ENCODE measurements at places on chromosomes 11 and 22.

- no peak for DNase-seq
Measured at GRCh38 chr11:63621071-63621470, 6.8 kb upstream of the PLAAT3 start.

GRCh38 chr11:1310772-1311468 lies 1.5 kb upstream of the TOLLIP start:
- peak; percentile 67 for DNase-seq

GRCh38 chr22:16601437-16602223 lies 9.0 kb upstream of the CCT8L2 start:
- DNase-seq: peak; percentile 50

GRCh38 chr11:12674571-12674935 lies 332 bp downstream of the TEAD1 start:
- DNase-seq: no peak

- no peak for DNase-seq
Measured at GRCh38 chr11:44846852-44847251, 103.8 kb downstream of the TP53I11 start.

GRCh38 chr11:65546217-65546958 lies 11.8 kb downstream of the LTBP3 start:
- DNase-seq: peak; percentile 100

- DNase-seq: peak; percentile 74
Measured at GRCh38 chr11:61828629-61829407, 718 bp downstream of the FADS2 start.

DNA sequence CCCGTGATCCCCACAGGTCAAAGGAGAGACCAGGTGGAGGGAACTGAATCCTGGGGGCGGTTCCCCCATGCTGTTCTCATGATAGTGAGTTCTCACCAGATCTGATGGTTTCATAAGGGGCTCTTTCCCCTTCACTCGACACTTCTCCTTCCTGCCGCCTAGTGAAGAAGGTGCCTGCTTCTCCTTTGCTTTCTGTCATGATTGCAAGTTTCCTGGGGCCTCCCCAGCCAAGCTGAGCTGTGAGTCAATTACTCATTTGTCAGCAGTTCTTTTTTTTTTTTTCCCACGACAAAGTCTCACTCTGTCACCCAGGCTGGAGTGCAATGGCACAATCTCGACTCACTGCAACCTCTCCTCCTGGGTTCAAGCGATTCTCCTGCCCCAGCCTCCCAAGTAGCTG lies 1530.4 kb downstream of the BRD1 start:
- DNase-seq: no peak

Measured in activated naive CD8-positive, alpha-beta T cell treated with anti-CD3 and anti-CD28 coated beads, Interleukin-2, amount 10 ng/mL, durations not matched to agents 7 days and 5 days (primary cell).